ENCODE measurements at places on chromosomes 12 and 14.
A peak's percentile ranks its signal among the peaks of the same experiment; 100 is the strongest.

GRCh38 chr14:92990456-92991430 lies 67.8 kb downstream of the CHGA start:
- DNase-seq = peak; percentile 71

DNA sequence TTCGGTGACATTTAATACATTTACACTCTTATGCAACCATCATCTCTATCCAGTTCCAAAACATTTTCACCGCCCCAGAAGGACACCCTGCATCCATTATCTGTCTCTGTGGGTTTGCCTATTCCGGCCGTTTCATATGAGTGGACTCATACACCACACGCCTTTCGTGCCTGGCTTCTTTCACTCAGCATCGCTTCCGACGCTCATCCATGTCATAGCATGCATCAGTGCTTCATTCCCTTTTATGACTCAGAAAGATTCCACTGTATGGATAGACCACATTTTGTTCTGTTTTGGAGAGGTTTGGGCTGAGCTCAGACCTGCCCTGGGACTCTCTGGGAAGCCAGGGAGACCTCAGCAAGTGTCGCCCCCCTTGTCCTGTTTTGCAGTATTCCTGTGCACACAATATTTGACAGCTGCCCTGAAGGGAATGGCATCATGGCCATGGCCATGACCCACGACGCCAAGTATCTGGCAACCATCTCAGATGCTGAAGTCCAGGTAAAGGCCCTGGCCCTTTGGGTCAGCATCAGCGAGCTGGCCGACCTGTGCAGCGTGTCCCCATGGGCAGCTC lies 23.8 kb downstream of the CFAP251 start:
- no peak for DNase-seq

- no peak for DNase-seq
Observed at GRCh38 chr14:61102549-61103466, 121.8 kb downstream of the SLC38A6 start.

DNA sequence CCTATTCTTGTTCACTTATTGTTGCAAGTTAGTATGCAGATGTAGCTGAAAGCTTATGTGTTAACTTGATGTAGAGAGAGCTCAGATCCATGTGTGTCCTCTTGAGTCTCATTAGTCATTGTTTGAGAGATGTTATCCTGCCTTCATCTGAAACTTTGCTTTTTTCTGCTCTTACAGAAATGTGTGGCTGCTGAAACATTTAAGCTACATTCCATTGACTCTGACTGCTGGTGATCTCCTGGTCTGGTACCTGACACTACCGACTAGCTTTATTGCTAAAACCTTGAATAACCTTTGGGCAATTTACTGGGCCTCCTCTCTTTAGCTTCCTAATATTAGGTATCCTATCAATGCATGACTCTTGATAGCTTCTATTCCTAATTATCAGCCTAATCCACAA lies 705.6 kb upstream of the FOXG1 start:
- DNase-seq = no peak

GRCh38 chr12:75888399-75888798 lies 143.2 kb downstream of the PHLDA1 start:
- DNase-seq = no peak

DNA sequence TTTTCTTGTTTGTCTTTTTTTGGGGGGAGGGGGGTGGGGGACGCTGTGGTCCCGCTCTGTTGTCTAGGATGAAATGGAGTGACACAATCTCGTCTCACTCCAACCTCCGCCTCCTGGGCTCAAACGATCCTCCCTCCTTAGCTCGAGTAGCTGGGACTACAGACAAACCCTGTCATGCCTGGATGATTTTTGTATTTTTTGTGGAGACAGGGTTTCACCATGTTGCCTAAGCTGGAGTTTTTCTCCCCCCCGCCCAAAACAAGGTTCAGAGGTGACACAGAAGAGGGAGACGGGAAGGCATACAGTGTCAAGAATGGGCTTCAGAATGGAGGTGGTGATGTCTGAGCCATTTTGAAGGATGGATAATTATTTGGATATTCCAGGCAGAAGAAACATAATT lies 116.9 kb upstream of the ATF1 start:
- no peak for DNase-seq

DNA sequence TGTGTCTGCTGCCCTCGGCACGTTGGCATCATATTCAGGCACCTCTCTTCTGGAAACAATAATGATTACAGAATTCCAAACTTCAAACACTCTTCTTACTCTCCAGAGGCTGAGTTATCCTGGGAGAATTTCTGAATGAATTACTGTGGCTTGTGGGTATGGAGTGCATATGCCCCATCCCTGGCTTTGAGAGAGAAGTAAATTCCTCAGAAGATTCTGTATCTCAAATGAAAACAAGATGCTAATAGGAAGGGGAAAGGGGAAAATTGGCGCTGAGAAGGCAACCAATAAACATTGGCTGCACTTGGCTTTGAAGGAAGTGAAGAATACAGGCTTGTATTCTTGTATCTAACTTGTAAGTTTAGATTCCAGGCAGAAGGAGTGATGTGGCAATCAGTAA lies 132.0 kb upstream of the NOVA1 start:
- DNase-seq = no peak

- no peak for DNase-seq
Observed at GRCh38 chr12:98123021-98123461, 392.3 kb upstream of the TMPO start.

- DNase-seq = no peak
Observed at GRCh38 chr12:109512608-109513007, 35.2 kb downstream of the UBE3B start.

DNA sequence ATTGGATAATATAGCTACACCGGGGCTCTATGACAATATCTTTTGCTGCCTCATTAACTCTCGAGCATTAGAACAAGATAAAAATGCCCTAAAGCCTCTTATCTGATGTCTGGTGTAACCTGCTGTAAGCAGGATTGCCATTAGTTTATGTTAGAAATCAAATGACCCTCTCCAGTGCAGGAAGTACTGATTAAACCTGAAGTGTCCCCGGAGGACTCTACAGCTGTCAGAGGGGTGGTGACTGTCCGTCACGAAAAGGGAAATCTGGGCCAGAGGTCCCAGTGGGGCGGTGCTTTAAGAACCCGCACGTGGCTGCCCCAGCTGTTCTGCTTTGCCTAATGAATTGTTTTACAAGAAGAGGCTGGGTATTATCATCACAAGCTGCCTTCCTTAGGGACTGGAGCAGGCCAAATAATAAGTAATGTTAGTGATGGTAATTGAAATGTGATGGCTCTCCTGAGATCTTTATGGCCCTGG lies 55.7 kb downstream of the LIN52 start:
- DNase-seq = peak; percentile 46

Data from NCI-H146 (cell line).